ENCODE measurements at places on chromosomes 3 and 15.

DNA sequence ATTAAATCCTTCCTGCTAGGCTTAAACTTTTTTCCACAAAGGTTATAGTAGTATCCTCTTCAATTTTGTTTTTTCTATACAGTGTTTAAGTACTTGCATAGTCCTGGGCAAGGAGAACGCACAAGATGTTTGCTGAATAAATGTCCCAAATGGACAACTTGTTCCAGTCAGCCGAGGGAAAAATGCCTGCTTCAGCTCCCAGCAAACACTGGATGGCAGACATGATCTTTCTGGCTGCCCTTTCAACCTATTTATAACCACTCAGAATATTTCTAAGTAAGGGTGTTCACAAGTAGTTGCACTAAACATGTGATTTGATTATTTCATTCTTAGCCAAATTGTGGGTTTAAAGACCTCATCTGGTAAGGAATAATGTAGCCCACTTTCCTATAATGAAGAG, 29.8 kb downstream of the GNB4 start:
- no peak for DNase-seq

DNA sequence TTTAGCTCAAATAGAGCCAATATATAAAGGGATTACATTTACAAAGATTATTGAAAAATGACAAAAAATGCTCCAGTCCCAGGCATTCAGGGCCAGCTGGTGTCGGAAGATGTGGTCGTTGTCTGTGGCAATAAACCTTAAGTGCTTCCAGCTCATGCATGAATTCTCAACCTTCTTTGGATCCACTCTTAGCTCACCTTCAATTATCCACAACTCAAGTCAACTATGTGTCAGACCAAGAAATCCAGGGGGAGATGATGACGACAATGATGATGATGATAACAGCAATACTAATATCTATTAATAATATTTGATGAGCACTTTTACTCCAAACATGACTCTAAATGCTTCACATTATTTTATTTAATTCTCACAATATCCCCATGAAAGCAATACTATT, 53.6 kb upstream of the PXYLP1 start:
- no peak for DNase-seq

- no peak for DNase-seq
Observed at GRCh38 chr3:56366641-56367162, 101.6 kb downstream of the ERC2 start.

GRCh38 chr3:193240850-193241706, at the start of gene PLAAT1:
Gene PLAAT1, plus strand, starts transcription at chr3:193241222. Its CDS starts 14,429 bp downstream, at chr3:193255651.
- no peak for DNase-seq

- DNase-seq, result no peak
Observed at GRCh38 chr3:28476194-28476593, 127.6 kb upstream of the AZI2 start.

DNA sequence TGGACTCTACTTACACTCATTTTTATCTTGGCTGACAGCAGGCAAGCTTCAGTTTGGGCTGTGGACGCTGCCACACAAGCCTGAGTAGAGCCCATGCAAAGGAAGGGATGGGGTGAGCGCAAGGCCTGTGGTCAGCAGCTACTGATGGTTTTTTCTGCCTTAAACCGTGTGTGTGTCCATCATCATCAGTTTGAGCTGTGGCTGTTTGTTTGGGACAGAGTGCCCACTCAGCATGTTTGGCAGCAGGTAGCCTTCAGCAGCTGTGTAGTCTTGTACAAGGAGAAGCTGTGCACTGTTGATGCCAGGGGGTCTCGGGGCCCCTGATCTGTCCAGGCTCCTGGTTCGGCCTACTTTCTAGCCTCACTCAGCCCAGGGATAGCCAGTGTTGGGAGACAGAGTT, 3.5 kb downstream of the RBM15B start:
- no peak for DNase-seq

DNA sequence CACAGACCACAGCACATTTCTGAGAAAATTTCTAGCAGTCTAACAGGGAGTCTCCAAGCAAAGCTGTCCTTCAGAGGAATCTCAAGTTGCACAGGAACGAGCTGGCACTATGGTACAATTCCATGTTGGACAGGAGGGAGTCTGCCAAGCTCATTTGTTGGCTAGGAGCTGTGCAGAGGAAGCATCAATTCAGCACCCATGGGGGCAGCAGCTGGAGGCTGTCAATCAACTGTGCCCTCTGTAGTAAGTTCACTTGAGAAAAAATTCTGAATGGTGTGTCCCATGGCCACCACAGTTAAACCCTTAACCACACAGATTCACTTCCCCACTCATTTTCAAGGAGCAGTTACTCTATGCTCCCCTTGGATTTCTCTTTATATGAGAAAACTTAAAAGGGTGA, 298.5 kb upstream of the PPP2R3A start:
- DNase-seq, result no peak

GRCh38 chr3:72437661-72438406, 410.4 kb downstream of the SHQ1 start:
- DNase-seq, result no peak

DNA sequence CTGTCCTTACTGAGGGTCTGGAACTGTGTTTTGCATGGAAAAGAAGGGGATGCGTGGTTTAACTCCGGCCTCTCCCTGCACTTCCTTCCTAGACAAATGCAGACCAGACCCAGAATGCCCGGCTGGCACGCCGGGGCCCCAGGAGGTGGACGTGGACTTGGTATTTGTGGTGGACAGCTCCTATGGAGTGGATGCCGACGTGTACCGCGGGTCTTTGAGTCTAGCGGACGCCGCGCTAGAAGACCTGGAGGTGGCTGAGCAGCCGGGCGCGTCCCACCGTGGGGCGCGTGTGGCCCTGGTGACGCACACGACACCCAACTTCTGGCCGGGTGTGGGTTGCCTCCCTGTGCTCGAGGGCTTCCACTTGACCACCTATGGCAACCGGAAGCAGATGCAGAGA, 81.8 kb upstream of the COL6A5 start:
- no peak for DNase-seq

DNA sequence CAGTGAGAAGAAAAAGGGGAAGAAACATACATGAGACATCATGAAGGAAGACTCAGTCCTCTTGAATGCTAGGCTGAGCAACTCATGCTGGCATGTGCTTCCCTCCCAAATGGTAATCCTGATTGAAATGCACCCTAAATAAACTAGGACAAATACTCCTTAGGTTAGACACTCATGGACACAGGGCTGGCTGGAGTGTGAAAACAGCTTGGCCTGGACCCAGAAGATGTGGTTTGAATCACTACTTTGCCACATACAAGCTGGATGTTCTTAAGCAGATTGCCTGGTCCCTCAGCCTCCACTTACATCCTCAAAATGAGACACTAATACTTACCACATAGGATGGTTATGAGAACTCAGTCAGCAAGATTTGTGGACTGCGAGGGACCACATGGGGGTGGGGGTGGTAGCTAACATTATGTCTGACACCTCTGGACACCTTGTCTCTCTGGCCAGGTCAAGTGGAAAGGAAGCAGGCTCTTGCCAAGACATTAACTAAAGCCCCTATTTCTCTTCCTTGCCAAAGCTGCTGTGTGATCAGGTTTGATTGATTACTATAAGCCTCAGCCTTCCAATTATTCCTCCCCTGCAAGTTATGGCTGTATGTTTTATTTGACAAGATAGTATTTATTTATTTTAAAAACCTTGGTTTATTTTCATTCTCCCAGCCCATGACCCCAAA, 138.9 kb upstream of the SLC7A14 start:
- no peak for DNase-seq

DNA sequence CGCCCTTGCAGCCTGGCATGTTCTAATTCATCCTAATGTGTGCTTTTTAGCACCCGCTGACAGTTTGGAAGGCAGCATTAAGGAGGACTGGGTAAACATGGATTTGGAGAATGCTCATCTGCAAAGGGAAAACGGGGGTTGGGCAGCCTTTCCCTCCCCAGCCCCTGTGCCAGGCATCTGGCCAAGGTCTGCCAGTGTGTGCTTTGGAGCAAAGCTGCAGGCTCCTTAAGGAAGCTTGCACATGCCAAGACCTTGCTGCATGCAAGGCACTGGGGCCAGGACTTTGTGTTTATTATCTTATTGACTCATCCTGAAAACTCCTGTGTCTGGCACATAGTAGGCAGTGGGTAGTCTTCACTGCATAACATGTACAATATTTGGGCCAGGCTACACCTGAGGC, 20.1 kb downstream of the FAM3D start:
- DNase-seq, result no peak

- DNase-seq, result no peak
Observed at GRCh38 chr3:177822681-177823096, 625.4 kb upstream of the TBL1XR1 start.

DNA sequence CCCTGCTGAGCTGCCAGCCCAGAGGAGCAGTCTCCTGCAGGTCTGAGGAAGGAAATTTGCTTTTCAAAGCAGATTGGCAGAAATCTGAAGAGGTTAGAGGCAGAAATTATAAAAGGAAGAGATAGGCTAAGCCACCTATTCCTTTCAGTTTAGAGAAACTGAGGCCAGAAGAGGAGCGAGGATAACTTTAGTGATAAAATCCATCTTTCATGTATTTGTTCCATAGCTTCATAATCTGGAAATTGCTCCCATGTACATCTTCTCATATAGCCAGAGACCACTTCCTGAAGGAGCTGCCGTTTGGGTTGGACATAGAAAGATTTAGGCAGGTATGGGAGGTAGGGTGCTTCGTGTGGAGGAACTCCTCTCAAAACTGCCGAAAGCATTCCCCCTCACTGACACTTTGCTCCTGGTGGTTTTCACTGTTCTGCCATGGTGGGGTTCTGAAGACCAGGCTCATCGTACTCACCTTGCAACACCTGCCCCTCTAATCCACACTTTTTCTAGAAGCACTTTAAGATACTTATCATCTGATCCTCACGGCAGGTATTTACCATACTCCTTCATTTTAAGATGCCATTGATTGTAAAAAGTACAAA, 670 bp upstream of the ACAP2 start:
- DNase-seq, result no peak

DNA sequence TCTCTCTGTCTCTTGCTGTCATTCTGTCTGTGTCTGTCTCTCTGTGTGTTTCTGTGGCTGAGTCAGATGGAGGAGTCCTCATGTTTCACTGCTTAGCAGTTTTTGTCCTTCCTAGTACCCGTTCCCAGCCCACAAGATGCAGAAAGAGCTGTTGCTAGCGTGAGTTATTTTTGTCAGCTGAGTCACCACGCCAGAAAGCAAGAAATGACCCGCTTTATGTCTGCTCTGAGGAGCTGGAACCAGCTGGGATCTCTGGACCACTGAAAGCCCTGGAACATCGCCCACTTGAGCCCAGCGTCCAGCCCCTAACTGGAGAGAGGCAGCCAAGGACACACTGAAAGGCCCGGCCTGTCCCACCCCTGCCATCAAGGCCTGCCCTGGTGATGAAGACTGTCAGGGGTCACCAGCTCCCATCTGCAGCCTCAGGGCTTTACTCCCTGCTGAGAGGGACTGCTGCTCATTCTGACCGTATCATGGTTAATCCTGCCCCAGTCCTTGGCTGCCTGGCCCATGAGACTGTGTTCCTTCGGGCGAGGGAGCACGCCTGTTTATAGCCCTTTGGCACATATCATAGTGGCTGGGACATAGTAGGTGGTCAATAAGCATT, 101.7 kb upstream of the TPM1 start:
- DNase-seq, result no peak

DNA sequence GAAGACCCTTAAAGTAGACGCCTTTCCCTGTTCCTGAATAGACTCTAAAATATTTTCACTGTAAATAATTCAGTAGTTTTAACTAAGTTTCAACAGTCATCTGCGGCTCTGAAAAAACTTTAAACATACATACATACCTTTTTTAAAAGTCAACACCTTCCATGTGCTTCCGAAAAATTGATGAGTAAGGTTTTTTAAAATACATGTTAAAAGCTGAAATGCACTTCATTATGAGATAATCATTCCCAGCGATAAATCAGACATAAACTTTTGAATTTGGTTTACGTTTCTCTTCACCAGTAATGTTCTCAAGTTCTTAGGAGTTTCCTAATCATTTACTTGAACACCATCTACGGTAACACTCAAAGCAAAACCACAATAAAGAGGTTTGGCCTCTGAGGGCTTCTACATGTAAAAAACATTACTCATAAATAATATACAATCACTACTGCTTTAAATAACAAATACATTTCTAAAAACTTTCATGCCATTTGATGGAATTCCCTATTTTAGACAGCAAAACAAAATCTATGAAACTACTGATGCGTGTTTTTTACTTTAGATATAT, 403.5 kb downstream of the SHQ1 start:
- DNase-seq, result no peak

GRCh38 chr3:145457825-145458552, 703.0 kb downstream of the PLOD2 start:
- DNase-seq, result no peak

DNA sequence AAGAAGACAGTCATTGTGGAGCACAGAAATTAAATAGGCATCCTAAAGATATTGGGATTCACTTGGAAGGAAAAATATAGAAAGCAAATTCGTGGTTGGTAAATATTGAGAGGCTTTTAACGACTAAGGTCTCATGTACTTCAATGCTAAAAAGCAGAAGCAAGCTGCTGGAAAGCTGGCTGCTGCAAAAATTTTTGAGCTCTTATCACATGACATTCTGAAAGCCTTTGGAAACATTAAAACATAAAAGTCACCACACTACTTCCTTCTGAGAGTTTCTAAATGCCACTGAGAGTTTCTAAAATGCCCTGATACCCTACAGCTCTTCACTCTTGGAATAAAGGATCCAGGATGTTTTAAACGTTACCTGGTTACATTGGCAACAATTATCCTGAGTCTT, 39.0 kb upstream of the CBLB start:
- DNase-seq, result no peak

- peak; percentile 37 for DNase-seq
Observed at GRCh38 chr3:186772701-186773417, 10.5 kb upstream of the EIF4A2 start.

GRCh38 chr15:48792408-48792807, 18.5 kb downstream of the CEP152 start:
- DNase-seq, result no peak

DNA sequence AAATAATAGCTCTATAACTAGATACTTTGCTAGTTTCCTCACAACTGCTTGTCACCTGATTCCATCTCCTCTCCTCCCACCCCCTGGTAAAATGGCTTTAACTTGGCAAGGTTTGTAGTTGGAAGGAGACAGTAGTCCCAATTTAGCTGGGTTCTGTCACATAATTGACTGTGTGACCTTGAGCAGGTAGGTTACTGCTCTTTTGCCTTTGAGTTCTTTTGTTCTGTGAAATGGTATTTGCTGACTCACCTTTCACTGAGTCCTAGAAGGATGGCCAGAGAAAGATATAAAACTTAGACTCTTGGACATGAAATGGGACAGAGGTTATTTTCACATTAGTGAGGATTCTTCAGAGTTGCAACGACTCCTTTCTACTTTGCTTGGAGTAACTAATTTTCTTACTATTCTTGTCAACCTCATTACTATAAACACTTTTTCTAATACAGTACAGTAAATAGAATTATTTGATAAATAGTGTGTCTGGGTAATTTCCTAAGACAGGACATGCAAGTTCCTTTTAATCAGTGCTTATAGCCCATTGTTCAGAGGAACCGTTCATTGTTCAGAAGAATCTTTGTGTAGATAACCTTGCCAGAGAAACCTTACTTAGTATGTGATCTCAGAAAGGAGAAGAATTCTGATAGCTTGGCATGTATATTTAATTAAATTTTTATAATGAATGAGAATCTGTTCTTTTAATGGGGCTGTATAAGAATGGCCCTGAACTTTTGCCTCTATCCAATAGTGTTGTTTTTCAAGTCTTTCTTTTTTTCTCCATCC, 14.3 kb downstream of the AKAP13 start:
- no peak for DNase-seq

All from T-helper 17 cell (primary cell).